ENCODE measurements at places on chromosomes 5 and 9.

GRCh38 chr9:106718936-106719335 lies 144.0 kb upstream of the ZNF462 start:
- DNase-seq: no peak

- DNase-seq: no peak
Measured at GRCh38 chr5:160285316-160285715, 27.0 kb downstream of the CCNJL start.

GRCh38 chr9:5839572-5839902 lies 6.6 kb upstream of the ERMP1 start:
- no peak for DNase-seq

- DNase-seq: peak; percentile 10
Measured at GRCh38 chr9:111957856-111958631, 61.4 kb downstream of the UGCG start.

DNA sequence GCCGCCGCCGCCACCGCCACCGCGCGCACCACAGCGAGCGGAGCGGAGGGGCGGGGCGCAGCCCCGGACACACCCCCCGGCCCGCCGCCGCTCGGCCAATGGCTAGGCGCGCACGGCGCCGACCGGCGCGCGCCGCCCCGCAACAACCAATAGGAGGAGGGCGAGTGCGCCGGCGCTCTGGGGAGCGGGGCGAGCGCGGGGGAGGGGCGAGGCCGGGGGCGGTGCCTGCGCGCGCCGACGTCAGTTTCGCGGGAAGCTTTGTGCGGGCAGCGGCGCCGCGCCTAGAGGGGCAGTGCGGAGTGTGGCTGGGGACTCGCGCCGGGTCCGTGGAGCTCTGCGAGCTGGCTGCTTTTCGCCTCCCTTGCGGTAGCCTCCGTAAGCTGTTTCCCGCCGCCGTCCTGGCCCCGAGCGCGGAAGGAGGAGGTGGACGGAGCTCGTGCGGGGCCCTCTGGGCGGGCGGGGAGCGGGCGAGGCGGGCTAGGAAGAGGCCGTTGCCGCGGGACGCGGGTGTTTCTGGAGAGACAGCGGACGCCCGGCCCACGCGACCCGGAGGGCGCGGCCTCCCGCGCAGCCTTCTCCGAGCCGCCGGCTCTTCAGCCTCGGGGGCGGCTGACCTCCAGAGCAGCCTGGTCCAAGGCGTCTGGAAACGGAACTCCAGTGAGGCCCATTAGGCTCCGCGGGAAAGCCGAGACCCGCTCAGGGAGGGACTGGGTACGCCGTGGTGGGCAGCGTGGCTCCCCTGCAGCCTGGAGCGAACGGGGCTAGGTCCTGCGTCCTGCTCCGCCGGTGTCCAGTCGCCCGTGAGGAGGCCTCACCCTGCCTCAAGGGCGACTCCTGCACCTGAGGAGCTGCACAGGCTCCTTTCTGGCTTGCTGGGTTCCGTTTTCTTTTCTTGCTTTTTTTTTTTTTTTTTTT lies at the start of gene ZMYND19:
Gene ZMYND19 (minus strand): TSS at position 44 of the 915 bp plus-strand sequence. CDS start 249 bp downstream, outside the sequence.
- DNase-seq: peak; percentile 72
